Natural killer cell treated with Interleukin-12 subunit alpha and Interleukin-12 subunit beta and Interleukin-15 and Interleukin-18, amount 100 ng/mL, for 72 hours (primary cell): ENCODE measurements at places on chromosomes 7 and 10. TPM values are rescaled to one million over a fixed set of nuclear protein-coding genes. Genes with fewer than 3 reads are reported as not detected.
A peak's percentile ranks its signal among the peaks of the same experiment; 100 is the strongest.

Gene SNCG
- total RNA-seq = not detected

Gene HYAL4
- total RNA-seq = not detected

Gene CCL26
- not detected for total RNA-seq

Gene TAS2R3
- total RNA-seq = 3.3 TPM

Gene JAKMIP3
- total RNA-seq = not detected

Gene GOLGA7B
- 2.8 TPM for total RNA-seq

Gene NUPR2
- not detected for total RNA-seq

DNA sequence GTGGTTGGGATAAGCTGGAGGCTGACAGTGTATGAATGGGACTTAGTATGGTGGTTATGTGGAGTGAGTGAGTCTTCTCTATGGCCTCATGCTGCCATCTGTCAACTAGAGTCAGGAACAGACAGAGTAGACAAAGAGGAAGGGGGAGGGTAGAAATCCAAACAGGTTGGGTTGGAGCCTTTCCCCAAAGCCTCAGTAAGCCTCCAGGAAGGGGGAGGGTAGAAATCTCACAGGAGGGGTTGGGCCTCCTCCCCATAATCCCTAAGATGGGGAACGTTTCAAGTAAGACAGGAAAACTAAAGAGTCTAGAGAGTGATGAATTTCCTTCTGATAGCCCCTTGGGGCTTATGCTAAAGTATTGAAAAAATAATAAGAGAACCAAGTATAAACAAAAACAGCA is 2.0 kb upstream of the AKR1B15 start:
- DNase-seq = no peak
- peaks cover 43% of the 10 kb centered on the region for H3K27me3 ChIP-seq
- no peak overlapping the region for H3K4me3 ChIP-seq
- no peaks in the 10 kb centered on the region for H3K36me3 ChIP-seq

GRCh38 chr10:13140627-13141190 is 20.6 kb upstream of the MCM10 start:
- DNase-seq = no peak
- H3K4me1 ChIP-seq = no peaks in the 10 kb centered on the region
- no peak overlapping the region for H3K4me3 ChIP-seq
- H3K27me3 ChIP-seq = no peaks in the 10 kb centered on the region
- H3K27ac ChIP-seq = no peak overlapping the region

- H3K36me3 ChIP-seq = peaks cover 6% of the 10 kb centered on the region
- H3K4me1 ChIP-seq = peaks cover 26% of the 10 kb centered on the region
- H3K27me3 ChIP-seq = no peaks in the 10 kb centered on the region
Measured at GRCh38 chr7:2096692-2097387, 135.9 kb downstream of the MAD1L1 start.

DNA sequence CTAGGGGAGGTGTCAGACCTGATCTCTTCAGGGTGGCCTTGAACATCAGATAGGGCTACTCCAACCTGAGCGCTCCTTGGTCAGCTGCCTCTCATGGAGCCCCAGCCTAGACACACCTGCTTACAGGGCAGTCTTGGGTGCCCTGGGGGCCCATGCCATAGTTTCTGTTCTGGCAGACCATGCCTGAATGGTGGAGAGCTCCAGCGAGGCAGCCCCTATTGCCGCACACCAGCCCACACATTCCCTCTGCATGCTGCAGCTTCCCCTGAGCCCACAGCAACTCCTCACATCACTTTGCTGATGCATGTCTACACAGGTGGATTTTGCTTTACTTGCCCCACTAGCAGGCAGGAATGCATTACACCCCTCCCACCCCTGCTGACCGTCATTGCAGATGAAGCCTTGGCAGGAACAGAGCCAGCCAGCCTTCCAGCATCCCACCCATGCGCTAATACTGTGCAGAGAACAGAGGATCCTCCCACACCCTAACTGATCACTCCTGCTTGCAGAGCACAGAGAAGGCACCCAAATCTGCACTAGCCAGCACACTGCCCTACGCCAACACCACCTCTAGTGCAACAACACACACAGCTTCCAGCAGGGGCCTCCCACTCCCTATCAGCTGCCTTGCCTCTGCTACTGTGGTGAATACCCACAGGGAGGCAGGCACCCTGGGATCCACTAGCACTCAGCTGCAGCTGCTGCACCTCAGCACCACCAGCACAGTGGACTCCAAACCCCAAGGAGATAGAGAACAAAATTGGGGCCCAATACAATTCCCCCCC is 43.0 kb upstream of the GRM3 start:
- no peak overlapping the region for H3K4me3 ChIP-seq
- H3K4me1 ChIP-seq = no peaks in the 10 kb centered on the region
- H3K27ac ChIP-seq = no peak overlapping the region
- H3K36me3 ChIP-seq = no peaks in the 10 kb centered on the region

DNA sequence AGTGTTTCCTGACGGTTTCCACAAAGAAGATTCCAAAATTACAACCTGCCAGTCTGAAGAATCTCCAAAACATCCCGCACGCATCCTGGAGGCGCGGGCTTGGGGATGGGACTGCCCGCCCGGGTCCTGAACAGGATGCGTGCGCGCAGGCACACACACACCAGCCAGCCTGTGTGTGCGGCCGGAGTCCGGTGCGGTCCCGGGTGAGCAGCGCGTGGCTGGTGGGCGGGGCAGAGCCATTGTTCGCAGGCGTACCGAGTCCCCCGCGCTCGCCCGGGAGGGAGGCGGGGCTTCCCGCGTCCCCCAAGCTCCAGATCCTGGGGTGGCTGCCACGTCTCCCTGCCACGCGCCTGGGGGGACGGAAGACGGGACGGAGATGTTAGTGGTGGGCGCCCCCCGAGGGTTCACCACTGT is 675 bp upstream of the SCD start:
- H3K4me3 ChIP-seq = peak overlapping the region; percentile 97
- peak; percentile 88 for DNase-seq
- peak overlapping the region; percentile 75 for H3K27ac ChIP-seq
- H3K36me3 ChIP-seq = peaks cover 11% of the 10 kb centered on the region
- H3K4me1 ChIP-seq = peaks cover 39% of the 10 kb centered on the region
- peaks cover 6% of the 10 kb centered on the region for H3K27me3 ChIP-seq

DNA sequence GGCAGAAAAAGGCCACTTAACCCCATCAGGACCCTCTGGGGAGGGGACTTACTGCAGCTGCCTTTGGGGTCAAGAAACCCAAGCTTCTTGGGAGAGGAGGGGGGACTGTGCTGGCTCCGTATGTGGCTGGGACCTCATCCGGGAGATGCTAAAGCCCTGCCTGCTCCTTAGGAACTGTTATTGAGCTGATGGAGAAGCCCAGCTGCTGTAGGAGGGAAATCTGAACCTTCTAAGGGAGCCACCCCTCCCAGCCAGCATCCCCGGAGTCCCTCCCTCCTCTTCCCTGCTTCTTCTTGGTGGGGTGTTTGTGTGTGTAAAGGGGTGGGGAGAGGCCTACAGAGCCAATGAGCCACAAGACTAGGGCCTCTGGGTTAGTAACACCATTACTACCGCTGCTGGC is 8.2 kb downstream of the KCNIP2 start:
- H3K36me3 ChIP-seq = no peaks in the 10 kb centered on the region
- H3K27me3 ChIP-seq = no peaks in the 10 kb centered on the region
- no peak overlapping the region for H3K4me3 ChIP-seq
- DNase-seq = no peak
- H3K4me1 ChIP-seq = peaks cover 42% of the 10 kb centered on the region
- no peak overlapping the region for H3K27ac ChIP-seq

DNA sequence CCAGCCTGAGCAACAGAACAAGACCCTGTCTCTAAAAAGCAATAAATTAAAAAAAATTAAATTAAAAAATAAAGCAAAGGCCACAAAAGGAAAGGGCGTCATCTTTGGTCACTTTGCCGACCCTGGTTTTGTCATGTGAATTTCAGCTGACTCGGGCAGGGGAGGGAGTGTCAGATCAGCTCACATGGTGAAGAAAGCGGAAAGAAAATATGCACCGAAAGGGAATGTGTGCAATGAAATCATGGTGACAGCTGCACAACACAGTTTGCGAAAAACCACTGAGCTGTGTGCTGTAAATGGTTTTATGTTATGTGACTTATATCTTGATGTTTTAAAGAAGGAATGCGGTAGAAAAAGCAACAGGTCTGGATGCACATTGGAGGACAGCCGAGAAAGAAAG is 39.8 kb downstream of the RCC1L start:
- no peak for DNase-seq
- H3K4me3 ChIP-seq = no peak overlapping the region
- no peak overlapping the region for H3K27ac ChIP-seq
- H3K4me1 ChIP-seq = no peaks in the 10 kb centered on the region
- no peaks in the 10 kb centered on the region for H3K36me3 ChIP-seq

DNA sequence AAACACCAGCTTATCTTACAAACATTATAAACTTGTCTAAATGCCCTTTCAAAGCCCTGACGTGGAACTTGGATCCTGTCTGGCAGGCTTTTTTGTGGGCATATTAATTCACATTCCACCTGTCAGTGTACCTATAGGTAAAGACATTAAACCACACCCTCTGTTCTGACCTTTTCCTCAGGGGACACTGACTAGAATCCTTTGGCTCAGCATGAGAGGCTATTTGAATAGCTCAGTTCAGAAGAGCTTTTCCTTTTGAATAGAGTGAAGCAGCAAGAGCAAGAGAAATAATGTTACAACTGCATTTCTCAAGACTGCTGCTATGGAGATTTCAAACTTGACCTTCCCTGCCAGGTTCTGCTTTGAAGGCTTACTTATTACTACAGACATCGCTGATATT is 76.9 kb downstream of the CYP51A1 start:
- DNase-seq = no peak
- H3K4me3 ChIP-seq = no peak overlapping the region
- H3K27me3 ChIP-seq = no peaks in the 10 kb centered on the region
- H3K27ac ChIP-seq = no peak overlapping the region
- peaks cover 6% of the 10 kb centered on the region for H3K36me3 ChIP-seq
- peaks cover 11% of the 10 kb centered on the region for H3K4me1 ChIP-seq

GRCh38 chr7:41732843-41733306 is 30.0 kb upstream of the INHBA start:
- DNase-seq = no peak
- peaks cover 33% of the 10 kb centered on the region for H3K4me1 ChIP-seq
- peak overlapping the region; percentile 78 for H3K4me3 ChIP-seq
- peaks cover 24% of the 10 kb centered on the region for H3K36me3 ChIP-seq
- peaks cover 30% of the 10 kb centered on the region for H3K27me3 ChIP-seq

DNA sequence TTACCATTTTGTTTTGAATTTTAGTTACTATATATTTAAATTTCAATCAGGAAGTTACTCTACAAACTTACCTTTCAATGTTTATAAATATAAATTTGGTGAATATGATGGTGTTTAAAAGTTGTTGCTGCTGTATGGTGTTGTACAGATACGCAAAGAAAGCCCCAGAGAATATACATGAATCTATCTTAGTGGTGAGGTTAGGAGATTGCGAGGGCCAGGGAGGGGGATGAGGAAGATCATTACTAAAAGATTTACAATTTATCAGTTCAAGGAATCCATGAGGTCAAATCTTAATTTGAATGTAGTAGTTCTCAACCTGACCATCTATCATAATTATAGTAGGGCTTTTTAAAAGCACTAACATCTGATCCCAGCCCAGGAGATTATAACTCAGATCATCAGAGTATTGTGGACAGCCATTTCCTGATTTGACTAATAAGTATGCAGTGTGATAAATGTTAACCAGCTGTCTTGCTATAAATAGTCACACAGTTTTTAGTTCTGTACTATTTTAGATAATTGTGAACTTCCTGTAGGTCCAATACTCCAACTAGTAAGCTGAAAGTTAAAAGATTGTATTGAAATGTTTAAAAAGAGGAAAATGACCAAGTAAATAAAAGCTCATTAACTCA is 23.6 kb downstream of the FAM3C start:
- H3K4me1 ChIP-seq = peaks cover 50% of the 10 kb centered on the region
- peak overlapping the region; percentile 71 for H3K27ac ChIP-seq
- no peaks in the 10 kb centered on the region for H3K27me3 ChIP-seq
- peak overlapping the region; percentile 71 for H3K4me3 ChIP-seq
- H3K36me3 ChIP-seq = peaks cover 28% of the 10 kb centered on the region

DNA sequence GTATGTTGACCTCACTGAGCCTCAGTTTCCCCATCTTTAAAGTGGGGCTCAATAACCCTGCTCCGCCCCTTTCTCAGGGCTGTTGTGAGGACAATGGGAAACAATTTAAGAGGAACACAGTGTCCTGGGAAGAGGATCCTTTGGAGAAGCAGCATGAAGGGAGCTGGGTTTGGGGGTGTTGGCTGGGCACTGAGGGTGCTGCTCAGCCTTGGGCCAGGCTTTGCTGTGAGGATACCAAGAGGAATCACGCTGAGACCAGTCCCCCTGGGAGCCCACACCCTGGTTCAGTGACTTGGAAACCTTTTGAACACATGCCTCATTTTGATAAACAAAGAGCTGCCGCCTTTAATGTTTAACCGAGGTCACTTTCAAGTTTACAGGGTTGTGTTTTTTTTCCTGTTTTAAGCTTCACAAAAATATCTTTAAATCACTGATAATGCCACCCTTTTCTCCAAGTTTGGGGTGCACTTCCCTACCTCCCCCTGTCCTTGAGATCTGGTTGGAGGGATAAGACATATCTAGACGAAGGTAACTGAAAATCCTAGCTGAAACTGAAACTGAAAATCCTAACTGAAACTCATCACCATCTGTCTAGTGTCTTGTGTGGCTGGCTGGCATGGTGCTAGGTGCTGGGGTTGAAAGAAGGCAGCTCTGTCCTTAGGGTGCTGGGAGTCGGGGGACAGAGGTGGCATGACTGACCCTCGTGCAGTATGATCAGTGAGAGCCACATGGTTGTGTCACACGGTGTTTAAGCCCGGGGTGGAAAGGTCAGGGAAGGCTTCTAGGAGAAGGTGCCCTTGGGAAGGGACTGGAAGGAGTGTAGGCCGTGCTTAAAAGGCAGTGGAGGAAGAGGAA is 27.7 kb downstream of the ZNF775 start:
- DNase-seq = peak; percentile 58
- H3K27ac ChIP-seq = peak overlapping the region; percentile 81
- peaks cover 5% of the 10 kb centered on the region for H3K36me3 ChIP-seq
- H3K4me3 ChIP-seq = peak overlapping the region; percentile 99

DNA sequence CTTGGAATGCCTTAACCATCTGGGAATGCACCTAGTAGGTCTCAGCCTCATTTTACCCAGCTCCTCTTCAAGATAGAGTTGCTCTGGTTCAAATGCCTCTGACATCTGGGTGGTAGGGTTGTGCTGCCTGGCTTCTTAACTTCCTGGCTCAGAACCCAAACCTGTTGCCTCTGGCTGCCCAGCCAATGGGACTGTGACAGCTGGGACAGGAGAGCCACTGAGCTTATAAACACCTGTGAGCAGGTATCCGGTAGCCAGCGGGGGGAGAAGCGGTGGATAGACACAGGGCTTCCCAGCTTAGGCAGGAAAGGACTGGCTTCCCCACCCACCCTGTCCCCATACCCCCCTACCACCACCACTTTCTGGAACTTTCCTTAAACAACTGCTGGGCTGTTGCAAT is 115.8 kb upstream of the CARD11 start:
- no peaks in the 10 kb centered on the region for H3K36me3 ChIP-seq
- H3K27me3 ChIP-seq = no peaks in the 10 kb centered on the region
- no peak overlapping the region for H3K27ac ChIP-seq
- no peak overlapping the region for H3K4me3 ChIP-seq
- no peak for DNase-seq

- no peak overlapping the region for H3K4me3 ChIP-seq
- H3K36me3 ChIP-seq = no peaks in the 10 kb centered on the region
- H3K27me3 ChIP-seq = peaks cover 12% of the 10 kb centered on the region
- H3K4me1 ChIP-seq = no peaks in the 10 kb centered on the region
Measured at GRCh38 chr10:93707623-93708022, 5.2 kb upstream of the FRA10AC1 start.

GRCh38 chr7:90660819-90661218 is 64.7 kb downstream of the CDK14 start:
- H3K4me3 ChIP-seq = no peak overlapping the region
- H3K27me3 ChIP-seq = no peaks in the 10 kb centered on the region
- no peak overlapping the region for H3K27ac ChIP-seq
- no peaks in the 10 kb centered on the region for H3K36me3 ChIP-seq
- no peak for DNase-seq

GRCh38 chr7:30796105-30796869 is 25.1 kb downstream of the MINDY4 start:
- no peaks in the 10 kb centered on the region for H3K4me1 ChIP-seq
- H3K27ac ChIP-seq = no peak overlapping the region
- H3K4me3 ChIP-seq = no peak overlapping the region
- no peaks in the 10 kb centered on the region for H3K27me3 ChIP-seq
- no peaks in the 10 kb centered on the region for H3K36me3 ChIP-seq
- no peak for DNase-seq
